ENCODE measurements at places on chromosomes 16 and 17.

GRCh38 chr17:57068222-57068658 lies 16.8 kb upstream of the AKAP1 start:
- no peak for DNase-seq

- DNase-seq, result no peak
Observed at GRCh38 chr16:53680756-53681155, 22.9 kb downstream of the RPGRIP1L start.

DNA sequence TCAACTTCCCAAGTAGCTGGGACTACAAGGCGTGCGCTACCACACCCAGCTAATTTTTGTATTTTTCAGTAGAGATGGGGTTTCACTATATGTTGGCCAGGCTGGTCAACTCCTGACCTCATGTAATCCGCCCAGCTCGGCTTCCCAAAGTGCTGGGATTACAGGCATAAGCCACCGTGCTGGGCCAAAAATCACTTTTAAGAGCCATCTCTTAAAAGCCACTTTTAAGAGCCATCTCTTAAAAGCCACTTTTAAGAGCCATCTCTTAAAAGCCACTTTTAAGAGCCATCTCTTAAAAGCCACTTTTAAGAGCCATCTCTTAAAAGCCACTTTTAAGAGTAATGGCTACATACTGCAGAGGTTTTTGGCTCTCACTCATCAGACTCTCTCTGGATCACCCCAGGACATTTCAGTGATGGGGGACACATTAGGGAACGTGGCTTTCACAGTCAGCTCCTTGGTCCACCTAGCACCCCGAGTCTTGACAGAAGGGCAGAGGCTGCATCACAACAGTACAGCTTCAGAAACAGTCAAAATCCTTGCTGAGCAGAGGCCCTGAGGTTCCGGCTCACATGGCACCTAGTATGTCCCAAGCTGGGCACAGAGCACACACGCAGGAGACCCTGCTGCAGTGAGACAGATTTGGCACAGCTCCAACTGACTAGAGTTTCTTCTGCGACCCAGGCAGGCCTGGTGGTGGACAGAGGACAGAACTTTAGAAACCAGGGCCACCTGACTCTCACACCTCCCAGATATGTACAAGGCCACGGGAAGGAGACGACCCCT lies 23.6 kb downstream of the RANBP10 start:
- DNase-seq, result no peak

DNA sequence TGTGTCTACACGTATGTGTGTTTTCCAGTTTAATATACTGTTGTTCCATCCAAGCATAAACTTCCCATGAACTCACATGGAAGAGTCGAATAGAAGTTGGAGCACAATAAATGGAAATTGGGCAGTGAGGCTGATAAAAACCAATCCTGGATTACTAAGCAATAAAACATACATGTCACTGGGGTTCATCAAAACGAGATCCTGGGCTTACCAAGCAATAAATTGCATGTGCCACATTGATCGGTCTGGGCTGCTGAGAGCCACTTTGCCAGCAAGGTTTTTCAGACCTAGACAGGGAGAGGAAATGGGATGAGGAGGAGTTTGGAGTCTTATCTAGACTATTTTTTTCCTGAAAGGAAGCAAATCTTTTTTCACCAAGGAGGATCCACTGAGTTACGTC lies 322.3 kb upstream of the C16orf82 start:
- DNase-seq, result no peak

GRCh38 chr16:72910381-72910780 lies 137.5 kb downstream of the ZFHX3 start:
- no peak for DNase-seq

GRCh38 chr17:58476812-58477211 lies 11.4 kb downstream of the HSF5 start:
- DNase-seq, result no peak

DNA sequence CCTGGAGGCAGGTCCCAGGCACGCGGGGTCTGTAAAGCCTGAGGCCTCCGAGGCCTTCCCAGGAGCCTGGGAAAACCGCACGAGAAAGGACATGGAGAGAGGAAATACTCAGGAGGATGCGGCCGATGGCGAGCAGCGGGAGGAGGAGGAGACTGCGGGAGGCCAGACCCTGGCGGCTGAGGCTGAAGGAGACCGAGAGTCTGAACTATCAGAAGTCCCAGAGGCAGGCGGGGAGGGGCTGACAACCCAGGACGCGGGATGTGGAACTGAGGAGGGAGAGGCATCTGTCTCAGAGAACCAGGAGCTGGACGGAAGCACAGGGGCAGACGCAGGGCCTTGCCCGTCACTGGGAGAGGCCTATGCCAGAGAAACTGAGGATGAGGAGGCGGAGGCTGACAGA lies 2.4 kb downstream of the APOBR start:
- no peak for DNase-seq

- no peak for DNase-seq
Observed at GRCh38 chr16:7419441-7419840, 86.8 kb downstream of the RBFOX1 start.

DNA sequence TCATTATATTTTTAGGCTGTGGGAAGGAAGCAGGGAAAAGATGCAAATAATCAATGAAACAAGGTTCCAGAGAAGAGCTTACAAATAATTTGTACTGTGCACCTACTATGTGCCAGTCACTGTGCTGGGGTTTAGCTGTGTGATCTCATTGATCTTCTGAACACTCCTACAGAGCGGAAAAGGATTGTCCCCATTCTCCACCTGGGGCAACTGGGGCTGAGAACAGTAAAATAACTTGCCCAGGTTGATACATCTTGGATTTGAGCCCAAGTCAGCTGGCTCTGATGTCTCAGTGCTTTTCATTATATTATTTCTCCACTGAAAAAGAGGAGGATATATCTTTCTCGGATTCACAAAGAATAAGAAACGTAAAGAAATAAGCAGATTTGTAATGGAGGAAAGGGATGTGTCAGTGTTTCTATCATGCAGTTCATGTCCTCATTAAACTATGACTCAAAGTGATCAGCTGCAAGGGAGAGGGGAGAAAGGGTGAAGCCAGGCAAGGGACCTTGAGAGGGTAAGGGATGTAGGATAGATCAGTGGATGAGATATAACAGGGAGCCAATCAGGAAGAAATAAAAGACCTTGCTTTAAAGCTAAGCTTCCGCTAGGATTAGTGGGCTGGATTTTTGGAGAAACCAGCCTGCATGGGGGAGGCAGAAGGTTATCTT lies 143.6 kb upstream of the NOL11 start:
- no peak for DNase-seq

DNA sequence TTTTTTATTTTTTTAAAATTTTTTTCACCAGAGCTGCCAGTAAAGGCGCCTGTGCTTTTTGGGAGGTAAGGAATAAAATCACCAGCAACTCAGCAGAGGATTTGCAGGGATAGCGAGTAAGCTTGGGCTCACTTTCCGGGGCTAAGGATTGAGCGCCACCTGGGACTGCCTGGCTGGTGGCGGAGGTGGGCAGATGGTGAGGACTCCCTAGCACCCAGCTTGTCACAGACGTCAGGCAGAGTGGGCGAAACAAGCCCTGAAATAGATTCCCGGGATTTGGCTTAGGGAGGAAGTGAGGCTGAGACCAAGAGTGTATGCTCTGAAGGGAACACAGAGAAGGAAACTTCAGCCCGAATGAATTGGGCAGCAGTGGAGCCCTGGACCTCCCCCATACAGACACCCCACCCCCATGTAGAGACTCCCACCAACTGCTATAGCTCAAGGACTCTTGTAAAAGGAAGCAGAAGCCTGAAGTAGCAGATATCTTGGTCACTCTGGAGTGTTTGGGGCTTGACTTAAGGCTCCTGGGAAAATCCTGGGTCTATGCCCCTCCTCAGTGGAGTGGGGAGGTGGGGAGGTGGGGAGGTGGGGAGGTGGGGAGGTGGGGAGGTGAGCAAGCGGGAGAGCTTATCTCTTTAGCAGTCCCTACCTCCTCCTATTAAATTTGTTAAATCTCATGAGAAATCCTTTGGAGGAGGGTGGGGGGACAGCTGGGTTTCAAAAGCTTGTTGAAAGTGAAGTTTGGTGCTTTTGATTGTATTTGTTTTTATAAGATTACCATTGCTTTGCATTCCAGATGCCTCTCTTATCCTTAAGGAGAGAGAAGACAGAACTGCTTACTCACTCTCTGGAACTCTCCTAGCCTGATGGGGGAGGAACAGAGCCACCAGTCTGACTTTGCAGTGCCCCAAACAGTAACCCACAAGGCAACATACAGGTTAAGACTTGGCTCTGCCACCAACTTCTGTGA lies 8.2 kb downstream of the ARL4D start:
- no peak for DNase-seq

- no peak for DNase-seq
Observed at GRCh38 chr17:75774471-75774990, 9.5 kb upstream of the GALK1 start.

GRCh38 chr17:8315764-8316217 lies 5.8 kb downstream of the ARHGEF15 start:
- no peak for DNase-seq

DNA sequence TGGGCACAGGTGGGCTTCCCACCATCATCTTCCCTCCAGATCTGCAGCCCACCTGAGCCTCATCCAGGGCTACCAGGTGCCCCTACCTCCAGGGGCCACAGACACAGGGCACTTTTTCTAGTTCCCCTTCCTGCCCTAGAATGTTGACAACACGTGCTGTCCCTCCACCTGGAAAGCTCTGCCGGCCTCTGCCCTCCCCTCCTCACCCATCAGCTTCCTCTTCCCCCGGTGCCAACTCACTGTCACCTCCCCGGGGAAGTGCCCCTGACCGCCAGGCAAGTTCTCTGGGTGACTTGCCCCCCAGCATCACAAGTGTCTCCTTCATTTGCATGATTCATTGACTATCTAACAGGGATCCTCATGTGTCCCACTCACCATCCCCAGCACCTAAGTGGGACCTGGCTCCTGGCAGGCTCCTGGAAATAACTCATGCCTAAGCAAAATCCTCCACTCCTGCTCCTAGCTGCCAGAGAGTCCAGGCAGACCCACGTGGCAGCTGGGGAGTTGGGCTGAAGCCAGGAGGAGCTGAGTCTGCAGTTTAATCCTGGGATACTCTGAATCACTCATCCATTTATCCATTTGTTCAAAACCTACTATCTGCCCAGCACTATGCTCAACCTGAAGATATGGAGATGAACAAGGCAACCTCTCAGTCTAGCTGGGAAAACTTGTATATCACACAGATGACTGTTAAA lies 304.4 kb downstream of the FOXL1 start:
- no peak for DNase-seq

DNA sequence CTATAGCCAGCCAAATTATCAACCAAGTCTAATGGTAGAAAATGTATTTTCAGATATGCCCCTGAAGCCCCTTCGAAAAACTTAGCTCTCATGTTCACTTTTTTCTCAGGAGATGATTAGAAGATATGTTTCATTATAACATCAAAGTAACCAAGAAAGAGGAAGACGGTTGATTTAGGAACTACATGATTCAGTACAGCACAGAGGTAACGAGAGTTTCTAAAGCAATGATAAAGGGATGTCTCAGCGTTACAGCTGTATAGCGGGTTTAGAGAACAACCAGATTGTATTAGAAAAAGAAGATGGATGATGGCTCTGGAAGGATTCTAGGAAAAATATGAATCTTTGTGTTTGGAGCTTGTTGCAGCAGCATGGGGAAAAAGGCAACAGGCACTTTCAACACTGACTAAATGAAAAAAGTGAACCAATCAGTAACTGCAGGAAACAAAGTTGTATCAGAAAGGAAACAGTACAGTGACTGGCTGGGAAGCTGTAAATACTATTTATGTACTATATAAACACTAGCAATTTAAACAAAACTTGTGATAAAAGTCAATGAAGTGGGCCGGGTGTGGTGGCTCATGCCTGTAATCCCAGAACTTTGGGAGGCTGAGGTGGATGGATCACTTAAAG lies 21.5 kb downstream of the MBTD1 start:
- no peak for DNase-seq

- DNase-seq, result no peak
Observed at GRCh38 chr17:45022655-45023339, 28.6 kb downstream of the DCAKD start.

GRCh38 chr16:23407436-23408127 lies 45.4 kb downstream of the COG7 start:
- no peak for DNase-seq

GRCh38 chr16:49602976-49603310 lies 229.3 kb downstream of the C16orf78 start:
- no peak for DNase-seq

DNA sequence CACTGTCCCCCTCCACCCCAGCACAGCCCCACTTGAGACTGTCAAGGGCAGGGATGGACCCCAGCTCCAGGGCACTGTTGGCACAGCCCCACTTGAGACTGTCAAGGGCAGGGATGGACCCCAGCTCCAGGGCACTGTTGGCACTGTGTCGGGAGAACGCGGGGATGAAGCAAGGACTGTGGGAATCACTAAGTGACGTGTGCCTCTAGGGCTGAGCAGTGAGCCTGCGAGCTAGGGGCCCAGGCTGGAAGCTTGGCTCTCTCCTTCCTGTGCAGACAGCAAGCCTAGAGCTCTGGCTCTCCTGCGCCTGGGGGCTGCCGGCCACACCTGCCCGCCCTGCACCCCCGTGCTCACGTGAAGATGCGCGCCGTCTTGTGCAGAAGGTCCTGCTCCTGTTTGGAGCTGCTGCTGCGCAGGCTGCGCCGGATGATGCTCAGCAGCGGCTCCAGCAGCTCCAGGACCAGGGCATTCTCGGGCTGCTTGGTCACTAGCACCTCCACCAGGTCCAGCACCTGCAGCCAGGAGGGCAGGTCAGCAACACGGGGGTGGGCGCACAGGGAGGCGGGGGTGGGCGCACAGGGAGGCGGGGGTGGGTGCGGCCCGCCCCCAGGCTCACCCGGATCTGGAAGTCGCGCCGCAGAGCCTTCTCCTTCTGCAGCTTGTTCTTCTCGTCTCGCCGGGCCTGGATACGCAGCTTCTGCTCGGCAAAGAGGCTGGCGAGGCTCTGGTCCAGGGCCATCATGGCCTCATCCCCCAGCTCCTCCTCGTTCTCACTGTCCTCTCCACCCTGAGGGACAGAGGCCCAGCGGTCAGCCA lies 10.8 kb downstream of the MYBBP1A start:
- DNase-seq, result no peak

DNA sequence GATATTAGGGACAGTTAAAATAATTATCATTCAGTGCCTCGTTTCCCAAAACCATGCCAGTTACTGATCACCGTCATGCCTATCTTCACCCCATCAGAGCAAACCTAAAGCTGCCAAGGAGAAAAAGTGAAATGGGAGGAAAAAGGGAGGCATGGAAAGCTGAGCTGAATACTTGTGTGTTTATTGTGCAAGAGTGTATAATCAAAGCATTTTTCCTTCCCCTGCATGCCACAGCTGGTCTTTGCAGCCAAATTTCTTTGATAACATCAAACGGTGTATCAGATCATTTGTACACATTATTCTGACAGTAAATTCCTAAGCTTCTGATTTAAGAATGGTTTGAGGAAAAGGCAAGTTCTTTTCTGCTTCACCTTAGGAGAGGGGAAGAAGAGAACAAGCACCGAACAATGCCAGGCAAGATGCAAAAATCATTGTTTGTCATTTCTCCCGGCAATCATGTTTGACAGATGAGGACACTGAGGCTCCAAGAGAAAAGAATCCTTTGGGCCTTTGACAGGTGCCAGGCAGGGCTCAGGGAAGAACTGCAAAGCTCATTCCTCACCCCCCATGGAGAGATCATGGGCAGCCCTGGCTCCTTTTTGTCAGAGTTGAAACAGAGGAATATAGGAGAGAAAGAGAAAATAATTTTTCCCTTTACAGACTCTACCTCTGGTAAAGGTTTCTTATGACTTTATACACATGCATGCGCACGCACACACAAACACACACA lies 51.4 kb upstream of the ARHGAP44 start:
- DNase-seq, result no peak

- no peak for DNase-seq
Observed at GRCh38 chr16:48546774-48547173, 63.2 kb downstream of the N4BP1 start.

GRCh38 chr17:55454906-55455474 lies 33.4 kb upstream of the MMD start:
- peak; percentile 73 for DNase-seq

- no peak for DNase-seq
Observed at GRCh38 chr17:78953356-78954350, 26.1 kb downstream of the LGALS3BP start.

All from BJ (cell line).